ENCODE measurements at places on chromosomes 4 and X.

DNA sequence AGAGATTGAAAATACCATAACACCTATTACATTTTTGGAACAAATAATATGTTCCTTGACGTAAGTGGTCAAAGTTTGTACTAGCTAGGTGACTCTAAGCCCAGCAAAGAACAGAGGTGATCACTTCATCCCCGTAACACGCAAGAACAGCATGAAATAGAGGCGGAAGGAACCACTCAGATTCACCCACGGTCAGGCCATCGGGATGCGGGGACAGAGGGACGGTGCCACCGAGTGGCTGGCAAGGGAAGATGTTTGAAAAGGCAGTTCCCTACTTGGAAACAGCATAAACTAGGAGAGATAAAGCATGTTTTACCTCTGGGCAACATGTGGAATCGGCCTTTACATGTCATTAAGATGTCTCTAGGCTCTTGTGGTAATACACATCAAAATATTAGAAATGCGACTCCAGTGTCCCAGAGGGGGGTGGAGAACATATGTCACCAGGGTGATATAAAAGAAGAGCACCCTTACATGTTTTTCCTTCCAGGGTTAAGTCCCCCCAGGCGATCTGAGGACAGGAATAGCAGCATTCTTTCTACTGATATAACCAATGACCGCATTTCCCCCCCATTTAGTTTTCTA lies 84.0 kb downstream of the PHKA2 start:
- DNase-seq, result no peak

DNA sequence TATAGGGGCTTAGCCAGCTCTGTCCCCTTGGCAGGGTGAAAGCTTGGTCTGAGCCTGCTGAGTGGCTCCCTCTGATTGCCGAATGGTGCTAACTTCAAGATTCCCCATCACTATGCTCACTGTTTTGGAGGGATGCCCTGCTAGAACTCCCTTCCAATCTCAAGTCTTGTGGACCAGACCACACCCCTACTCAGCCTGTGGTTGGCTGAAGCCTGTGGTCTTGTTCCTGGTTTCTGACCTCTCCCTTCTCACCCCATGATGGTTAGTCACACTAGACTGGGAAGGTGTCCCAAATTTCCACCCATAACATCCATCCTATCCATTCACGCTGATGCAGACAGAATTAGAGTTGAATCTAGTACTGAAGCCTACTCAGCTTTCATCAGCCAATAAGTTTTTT lies 184.7 kb upstream of the NDP start:
- no peak for DNase-seq

- no peak for DNase-seq
Observed at GRCh38 chr4:57308301-57308700, 198.1 kb upstream of the IGFBP7 start.

DNA sequence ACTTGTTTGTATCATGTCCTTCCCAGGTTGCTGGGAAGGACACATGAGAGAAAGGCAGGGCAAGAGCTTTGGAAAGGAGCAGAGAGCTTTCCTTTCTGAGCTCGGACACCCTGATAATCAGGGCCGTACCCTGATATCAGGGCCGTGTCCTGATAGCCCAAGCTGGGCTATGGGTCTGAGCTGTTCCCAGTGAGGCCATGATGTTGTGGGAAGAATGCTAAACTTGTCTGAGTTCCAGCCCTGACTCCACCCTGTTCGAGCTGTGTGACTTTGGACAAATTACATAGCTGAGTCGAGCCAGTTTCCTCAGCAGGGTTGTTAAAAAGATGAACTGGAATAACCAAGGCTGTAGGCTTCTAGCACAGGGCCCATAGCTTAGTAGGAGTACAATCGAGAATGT lies 3.3 kb upstream of the CXCR3 start:
- no peak for DNase-seq

GRCh38 chrX:24928114-24928513 lies 87.7 kb downstream of the ARX start:
- DNase-seq, result no peak

GRCh38 chr4:95409127-95409526 lies 139.6 kb downstream of the UNC5C start:
- DNase-seq, result no peak

GRCh38 chr4:147546349-147546748 lies 65.5 kb downstream of the EDNRA start:
- DNase-seq, result no peak

- DNase-seq, result no peak
Observed at GRCh38 chr4:128346054-128346716, 58.6 kb upstream of the PGRMC2 start.

- DNase-seq, result no peak
Observed at GRCh38 chr4:112956484-112956896, 93.0 kb upstream of the ANK2 start.

- DNase-seq, result no peak
Observed at GRCh38 chr4:94307231-94307871, 35.3 kb downstream of the HPGDS start.

- no peak for DNase-seq
Observed at GRCh38 chr4:78606530-78607095, 55.0 kb downstream of the ANXA3 start.

- no peak for DNase-seq
Observed at GRCh38 chrX:130295519-130296296, 27.0 kb upstream of the ZNF280C start.

- no peak for DNase-seq
Observed at GRCh38 chr4:106011387-106011786, 116.1 kb downstream of the NPNT start.

DNA sequence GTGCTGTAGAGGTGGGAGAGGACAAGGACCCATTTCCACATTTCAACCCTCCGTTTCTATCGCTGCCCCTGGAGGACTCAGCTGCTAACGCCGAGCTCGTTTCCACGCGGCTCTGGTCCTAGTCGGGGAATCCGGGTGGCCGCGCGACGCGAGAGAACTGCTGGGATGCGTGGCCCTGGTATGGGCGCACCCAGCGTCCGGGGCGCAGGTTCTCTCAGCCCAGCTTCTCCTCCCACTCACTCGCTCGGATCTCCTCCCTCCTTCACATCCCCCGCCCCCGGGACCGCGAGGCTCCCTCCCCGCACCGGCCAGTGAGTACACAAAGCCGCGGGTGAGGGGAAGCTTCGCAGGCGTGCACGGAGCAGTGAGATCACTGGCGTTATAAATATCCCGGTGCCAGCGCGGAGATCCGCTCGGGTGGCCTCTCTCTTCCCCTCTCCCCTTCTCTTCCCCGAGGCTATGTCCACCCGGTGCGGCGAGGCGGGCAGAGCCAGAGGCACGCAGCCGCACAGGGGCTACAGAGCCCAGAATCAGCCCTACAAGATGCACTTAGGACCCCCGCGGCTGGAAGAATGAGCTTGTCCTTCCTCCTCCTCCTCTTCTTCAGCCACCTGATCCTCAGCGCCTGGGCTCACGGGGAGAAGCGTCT lies at the start of gene FGF5:
FGF5 (plus strand) TSS at position 412 of the 649 bp plus-strand sequence; CDS start at position 573, 161 bp downstream.
- peak; percentile 28 for DNase-seq

DNA sequence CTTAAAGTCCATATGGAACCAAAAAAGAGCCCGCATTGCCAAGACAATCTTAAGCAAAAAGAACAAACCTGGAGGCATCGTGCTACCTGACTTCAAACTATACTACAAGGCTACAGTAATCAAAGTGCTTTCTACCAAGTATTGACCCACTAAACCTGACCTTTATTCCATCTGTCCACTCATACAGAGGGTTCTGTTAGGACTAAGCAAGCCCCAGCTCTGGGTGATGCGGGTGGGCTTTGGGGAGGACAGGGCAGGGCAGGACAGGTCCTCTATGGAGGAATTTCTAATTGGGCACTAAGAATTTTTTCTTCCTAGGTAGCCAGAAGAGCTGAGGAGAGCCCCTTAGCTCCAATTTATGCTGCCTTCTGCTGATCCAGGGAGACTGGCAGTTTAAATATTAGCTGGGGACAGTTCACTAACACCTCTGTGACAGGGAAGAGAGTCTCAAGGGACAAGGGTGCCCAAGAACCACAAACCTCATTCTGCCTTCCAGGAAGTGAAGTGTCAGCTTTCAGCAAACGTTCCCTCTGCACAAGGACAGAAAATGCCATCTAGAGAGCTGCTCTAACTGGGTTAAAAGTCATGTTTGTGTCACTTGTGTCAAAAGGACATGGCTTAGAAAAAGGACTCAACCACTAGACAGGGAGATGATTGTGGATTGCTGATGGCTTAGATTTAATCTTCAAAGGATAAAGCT lies 143.2 kb downstream of the KIT start:
- no peak for DNase-seq

GRCh38 chr4:67083496-67083895 lies 461.8 kb downstream of the CENPC start:
- DNase-seq, result no peak

DNA sequence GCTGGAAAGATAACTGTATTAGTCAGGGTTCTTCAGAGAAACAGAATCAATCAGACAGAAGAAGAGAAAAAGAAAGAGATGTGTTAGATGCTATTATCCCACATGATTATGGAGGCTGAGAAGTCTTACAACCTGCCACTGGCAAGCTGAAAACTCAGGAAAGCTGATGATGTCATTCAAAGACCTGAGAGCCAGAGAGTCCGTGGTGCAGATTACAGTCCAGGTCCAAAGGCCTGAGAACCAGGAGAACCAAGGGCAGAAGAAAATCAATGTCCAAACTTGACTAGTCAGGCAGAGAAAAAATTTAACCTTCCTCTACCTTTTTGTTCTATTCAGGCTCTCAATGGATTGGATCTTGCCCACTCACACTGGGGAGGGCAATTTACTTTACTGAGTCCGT lies 172.5 kb downstream of the QDPR start:
- no peak for DNase-seq

DNA sequence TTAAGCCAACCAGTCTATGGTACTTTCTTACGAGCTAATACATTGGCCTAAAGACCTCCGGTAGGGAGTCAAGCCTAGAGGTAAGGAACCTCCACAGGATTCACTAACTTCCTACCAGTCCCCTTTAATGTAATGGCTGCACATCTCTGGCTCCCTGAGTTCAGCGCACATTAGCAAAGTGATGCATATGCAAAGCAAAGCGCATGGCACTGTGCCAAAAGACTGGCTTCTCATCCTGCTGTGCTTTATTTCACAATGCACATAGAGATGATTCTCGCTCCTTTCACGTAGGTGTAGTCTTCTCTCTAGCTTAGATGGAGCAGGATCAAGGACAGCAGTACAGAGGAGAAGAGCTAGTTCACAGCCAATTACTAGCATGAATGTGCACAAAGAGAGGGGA lies 14.6 kb upstream of the CLTRN start:
- DNase-seq, result no peak

- no peak for DNase-seq
Observed at GRCh38 chrX:25158635-25159034, 142.9 kb upstream of the ARX start.

- no peak for DNase-seq
Observed at GRCh38 chr4:81682492-81682891, 210.8 kb upstream of the RASGEF1B start.

DNA sequence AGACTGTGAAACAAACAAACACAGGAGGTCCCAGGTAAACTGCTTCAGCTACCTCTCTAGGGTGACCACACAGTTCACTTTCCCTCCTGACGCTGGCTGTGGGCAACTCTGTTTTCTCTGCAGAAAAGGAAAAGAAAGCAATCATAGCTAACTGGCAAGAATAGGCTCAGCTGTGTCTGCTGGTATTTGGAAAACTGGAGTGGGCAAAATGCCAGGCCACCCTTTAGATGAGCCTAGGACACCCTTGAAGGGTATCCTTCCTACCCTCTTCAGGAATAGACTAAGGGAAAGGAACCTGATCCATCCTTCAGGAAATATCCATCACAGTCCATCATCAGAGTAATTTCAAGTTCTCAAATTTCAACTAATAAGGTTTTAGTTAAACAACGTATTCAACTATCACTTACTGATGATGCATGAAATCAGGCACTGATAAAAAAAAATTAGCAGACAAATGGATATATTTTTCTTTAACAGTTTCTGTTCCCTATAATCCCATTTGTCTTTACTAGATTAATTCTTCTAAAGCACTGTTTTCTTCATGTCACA lies 60.9 kb downstream of the CAMK2D start:
- DNase-seq, result no peak

DNA sequence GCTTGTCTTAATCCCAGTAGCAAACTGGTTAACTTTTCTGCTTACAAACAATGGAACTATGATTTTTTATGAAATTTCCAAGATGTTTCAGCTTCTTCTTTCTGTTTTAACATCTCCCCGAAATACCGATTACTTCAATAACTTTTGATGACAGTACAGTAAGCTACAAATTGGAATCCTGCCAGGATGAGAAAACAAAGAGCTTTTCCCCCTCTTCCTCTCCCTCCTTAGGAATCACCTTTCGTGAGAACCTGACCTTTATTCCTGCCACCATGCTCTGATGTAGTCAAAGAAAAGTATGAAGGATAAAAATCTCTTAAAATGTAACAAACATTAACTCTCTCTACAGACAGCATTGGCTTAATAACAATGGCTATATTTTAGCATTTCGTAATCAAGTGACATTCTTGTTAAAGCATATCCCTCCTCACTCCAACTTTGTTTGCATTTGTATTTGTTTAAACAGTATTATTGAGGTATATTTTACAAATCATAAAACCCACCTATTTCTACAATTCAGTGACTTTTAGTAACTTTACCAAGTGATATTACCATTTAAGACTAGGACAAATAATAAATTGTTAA lies 148.7 kb upstream of the NAP1L5 start:
- no peak for DNase-seq

DNA sequence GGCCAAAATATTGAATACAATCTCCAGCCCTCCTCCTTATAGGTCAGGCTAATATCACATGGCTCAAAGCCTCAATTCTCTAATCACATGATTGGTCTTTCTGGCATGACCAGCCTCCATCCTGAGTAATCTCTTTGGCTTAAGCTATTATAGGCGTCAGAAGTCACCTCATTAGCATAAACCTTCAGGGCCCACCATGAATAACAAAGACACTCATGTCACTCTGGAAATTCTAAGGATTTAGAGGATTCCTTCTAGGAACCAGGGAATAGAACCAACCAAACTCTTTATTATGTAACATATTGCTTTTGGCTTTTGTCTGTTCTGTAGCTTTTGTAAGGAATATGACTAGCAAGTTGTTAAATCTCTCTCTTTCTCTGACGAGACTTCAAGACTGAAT lies 109.2 kb upstream of the IGFBP7 start:
- DNase-seq, result no peak

DNA sequence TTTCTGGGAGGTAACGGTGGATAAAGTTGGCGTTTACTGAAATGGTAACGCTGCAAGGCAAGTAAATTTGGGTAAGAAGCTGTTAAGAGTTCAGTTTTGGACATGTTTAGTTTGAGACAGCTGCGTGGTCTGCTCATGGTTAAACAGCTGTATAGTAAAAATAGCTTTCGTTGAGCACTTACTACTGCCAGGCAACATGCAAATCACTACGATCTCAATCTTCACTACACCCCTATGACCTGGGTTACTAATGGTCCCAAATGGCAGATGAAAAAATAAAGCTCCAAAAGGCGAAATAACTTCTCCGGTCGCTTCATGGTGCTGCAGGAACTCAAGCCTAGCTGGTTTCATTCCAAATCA lies 22.2 kb downstream of the FABP2 start:
- peak; percentile 12 for DNase-seq

- DNase-seq, result no peak
Observed at GRCh38 chr4:24578364-24578763, 6.0 kb downstream of the DHX15 start.

- no peak for DNase-seq
Observed at GRCh38 chr4:178881937-178882336, 1439.7 kb upstream of the AGA start.
